Stimulated activated CD4-positive, alpha-beta T cell treated with anti-CD3 and anti-CD28 coated beads, Interleukin-15, amount 100 ng/mL, for 48 hours (primary cell): ENCODE measurements at places on chromosomes 4 and X.

GRCh38 chr4:40763228-40763716 is 13.5 kb downstream of the NSUN7 start:
- DNase-seq, result peak; percentile 21

GRCh38 chr4:107863416-107863815 is 38.7 kb downstream of the SGMS2 start:
- DNase-seq, result no peak

- no peak for DNase-seq
These were observed 16.0 kb downstream of the TBCK start for GRCh38 chr4:106299977-106300376.

DNA sequence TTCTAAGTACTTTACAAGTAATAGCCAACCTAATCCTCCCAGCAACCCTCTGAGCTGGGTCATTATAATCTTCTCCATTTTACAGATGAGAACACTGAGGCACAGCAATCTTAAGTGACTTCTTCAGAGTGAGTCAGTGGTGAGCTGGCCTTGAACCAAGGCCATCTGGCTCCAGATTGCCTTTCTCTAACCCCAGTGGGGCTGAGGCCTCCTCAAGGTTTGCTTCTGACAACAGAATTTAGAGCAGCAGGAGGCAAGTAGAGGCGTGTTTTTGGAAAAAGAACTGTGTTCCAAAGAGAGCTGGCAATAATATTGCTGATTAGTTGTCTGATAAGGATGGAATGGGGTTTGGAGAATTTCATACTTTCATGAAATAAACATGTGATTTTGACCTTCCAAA is 41.2 kb downstream of the PIR start:
- DNase-seq, result no peak

GRCh38 chr4:1592709-1593417 is 91.2 kb downstream of the FAM53A start:
- no peak for DNase-seq
